Activated CD8-positive, alpha-beta memory T cell treated with anti-CD3 and anti-CD28 coated beads for 1 hour (primary cell): ENCODE measurements at places on chromosomes 4 and X.

GRCh38 chr4:186132577-186133242, 28.2 kb downstream of the FAM149A start:
- no peak for DNase-seq

GRCh38 chr4:30953799-30954198, 233.6 kb downstream of the PCDH7 start:
- DNase-seq: no peak

DNA sequence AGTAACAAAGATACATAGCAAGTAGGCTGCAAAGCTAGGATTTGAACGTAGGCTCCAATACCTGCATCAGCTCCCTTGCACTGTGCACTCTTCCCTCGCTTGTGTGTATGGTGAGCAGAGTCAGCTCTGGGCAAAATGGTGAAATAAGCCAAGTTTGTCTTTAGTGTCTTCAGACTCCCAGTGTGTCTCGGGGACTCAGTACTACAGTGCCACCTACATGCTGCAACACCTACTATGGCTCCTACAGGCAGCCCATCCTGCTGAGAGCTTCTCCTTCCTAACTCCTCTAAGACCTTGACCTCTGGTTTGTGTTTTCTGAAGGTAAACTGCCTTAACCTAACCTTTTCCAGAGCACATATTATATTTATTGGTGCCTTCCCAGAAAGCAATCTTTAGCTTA, 42.5 kb downstream of the RTL9 start:
- no peak for DNase-seq

DNA sequence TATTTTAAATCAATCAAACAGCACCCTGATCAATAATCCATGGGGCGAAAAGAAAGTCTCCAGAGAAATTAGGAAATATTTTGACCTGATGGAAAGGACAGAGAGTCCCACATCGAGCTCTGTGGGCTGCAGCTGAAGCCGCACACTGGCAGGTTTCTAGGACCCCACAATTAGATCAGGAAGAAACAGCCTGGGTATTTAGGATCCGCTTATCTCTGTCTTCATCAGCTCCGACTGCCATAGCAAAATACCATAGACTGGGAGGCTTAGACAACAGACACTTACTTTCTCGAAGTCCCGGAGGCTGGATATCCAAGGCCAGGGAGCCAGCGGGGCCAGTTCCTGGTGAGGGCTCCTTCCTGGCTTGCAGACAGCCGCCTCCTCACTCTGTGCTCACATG, 36.4 kb downstream of the CCNQ start:
- DNase-seq: no peak

- DNase-seq: no peak
Measured at GRCh38 chrX:139924069-139924695, 8.7 kb downstream of the ATP11C start.

- no peak for DNase-seq
Measured at GRCh38 chr4:108861334-108861733, 98.5 kb upstream of the ETNPPL start.

DNA sequence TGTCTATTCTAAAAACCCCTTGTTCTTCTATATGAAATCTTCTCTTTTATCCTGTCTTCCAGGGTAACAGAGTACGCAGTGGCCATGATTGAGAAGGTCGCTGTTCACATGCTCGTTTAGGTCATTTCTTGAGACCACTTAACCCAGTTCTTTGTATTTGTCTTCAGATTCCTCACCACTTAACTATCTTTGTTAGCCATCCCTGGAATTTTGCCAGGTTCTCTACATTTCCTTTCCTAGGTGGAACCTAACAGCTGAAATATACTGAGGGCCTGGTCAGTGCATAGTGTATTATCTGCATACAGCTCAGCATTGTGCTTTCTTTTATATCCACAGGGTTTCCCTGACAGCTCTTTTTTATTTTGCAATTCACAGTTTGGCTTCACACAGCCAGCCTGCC, 148.9 kb upstream of the GALNT7 start:
- no peak for DNase-seq

DNA sequence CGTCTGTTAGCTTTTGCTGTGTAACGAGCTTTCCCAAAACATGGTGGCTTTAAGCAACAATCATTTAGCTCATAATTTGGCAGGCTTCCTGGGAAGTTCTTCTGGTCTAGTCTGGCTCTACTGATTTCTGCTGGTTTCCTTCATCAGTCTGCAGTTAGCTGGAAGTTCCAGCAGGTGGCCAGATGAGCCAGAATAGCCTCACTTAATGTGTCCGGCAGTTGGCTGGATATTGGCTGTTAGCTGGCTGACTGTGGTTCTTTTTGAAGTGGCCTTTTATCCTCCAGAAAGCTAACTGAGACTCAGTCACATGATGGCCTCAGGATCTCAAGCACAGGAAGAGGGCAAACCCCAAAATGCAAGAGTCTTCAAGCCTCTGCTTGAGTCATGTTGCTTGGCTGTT, 34.9 kb downstream of the FTHL17 start:
- no peak for DNase-seq

GRCh38 chr4:3384391-3384770, 57.4 kb upstream of the HGFAC start:
- no peak for DNase-seq

DNA sequence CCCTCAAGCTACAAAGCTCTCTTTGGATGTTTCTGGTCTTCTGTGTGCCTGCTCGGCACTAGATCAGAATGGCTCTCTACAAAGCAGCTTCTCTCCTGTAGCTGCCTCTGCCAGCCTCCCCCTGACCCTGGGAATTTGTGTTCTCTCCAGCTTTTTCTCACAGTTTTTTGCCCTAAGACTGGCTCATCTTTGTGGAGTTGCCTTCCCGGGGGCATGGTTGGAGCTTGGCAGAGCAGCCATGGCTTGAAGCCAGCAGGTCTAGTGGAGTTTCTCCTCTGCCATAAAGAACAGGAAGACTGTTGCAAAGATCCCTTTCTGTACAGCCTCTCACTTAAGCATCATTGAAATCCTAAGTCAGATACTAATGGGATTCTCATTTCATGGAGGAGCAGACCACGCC, 163.3 kb upstream of the MAMLD1 start:
- DNase-seq: no peak

GRCh38 chr4:157706155-157706554, 466.7 kb downstream of the GASK1B start:
- DNase-seq: no peak

DNA sequence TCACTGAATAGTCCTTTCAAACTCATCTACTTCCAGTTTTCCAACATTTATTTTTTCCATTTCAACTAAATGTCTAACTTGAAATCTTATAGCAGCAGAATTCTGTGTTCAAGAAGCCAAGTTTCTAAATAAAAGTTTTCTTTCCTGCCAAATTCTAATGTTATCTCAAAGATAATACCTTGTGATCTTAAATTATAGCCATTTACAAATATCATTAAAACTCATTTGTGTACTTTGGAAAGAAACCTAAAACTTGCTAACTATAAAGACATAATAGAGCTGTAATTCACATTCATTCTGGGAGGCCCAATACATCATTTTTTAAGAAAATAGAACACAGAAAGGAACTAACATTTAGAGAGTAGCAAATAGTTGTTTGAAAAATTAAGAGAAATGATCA, 83.9 kb downstream of the MAD2L1 start:
- DNase-seq: no peak

GRCh38 chr4:132427125-132427524, 722.0 kb upstream of the PCDH10 start:
- no peak for DNase-seq

DNA sequence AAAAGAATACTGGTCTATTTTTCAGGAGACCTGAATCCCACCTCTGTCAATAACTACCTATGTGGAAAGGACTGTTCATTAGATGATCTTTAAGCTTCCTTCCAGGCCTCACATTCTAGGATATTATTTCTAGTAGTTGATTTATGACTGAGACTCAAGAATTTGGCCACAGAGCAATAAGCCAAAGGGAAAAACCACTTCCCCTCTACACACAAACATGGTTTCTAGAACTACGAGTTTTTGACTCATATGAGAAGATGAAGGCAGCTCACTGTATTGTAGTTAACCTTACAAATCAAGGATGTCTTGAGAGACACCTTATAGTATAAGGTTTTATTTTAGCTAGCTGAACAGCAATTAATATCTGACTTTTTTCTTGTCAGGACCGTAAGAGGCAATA, 36.9 kb upstream of the GDPD2 start:
- DNase-seq: no peak

DNA sequence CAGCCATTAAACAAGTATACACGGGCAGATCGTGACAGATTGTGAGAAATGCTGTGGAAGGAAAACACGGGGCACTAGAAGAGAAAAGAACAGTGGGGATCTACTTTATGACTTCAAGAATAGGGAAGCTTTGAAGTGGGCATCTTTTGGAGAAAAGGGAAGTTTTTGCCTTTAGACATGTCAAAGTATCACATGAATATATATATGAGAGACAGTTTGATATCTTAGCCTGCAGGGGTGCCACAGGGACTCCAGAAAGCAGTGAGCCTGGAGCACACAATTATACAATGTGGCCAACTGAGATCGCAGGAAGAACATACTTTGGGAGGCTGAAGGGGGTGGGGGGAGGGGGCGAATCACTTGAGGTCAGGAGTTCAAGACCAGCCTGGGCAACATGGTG, 35.7 kb downstream of the RELL1 start:
- no peak for DNase-seq

DNA sequence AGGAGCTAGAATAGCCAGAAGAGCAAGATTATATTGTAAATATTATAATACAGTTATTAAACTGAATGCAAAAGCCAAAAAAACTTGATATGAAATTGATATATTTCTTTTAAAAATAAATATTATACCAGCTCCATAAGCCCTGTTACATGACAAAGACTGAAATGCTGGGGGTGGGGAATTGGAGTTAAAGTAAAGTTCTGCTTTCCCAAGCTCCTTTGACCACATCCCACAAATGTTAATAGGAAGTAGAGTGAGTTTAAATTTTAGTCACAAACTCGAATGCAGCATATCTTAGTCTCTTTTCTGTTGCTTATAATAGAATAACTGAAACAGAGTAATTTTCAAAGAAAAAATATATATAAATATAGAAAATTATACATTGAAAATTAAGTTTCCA, 46.9 kb upstream of the NFKB1 start:
- DNase-seq: no peak

- DNase-seq: no peak
Measured at GRCh38 chrX:46712764-46713163, 46.2 kb downstream of the SLC9A7 start.

- DNase-seq: no peak
Measured at GRCh38 chrX:151710457-151710856, 5.4 kb upstream of the FATE1 start.

GRCh38 chr4:8912089-8912455, 40.4 kb upstream of the HMX1 start:
- no peak for DNase-seq

DNA sequence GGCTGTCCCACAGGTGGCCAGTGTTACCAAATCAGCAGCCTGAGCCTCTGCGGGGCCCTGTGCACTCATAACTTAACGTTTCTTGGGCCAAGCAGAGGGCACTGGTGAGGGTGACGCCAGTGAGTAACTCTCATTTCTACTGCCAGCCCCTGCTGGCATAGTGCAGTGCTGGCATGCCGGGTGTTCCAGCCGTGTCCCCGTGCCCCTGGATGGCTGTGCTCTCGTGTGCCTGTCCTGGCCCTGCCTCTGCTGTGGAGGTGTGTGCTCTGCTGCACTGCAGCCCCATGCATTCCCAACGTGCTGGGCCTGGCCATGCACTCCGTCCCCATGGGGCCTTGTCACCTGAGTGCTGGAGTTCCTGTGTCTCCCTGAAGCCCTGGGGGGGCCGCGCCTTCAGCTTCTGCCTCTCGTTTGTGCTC, 14.7 kb downstream of the TBC1D14 start:
- DNase-seq: no peak

DNA sequence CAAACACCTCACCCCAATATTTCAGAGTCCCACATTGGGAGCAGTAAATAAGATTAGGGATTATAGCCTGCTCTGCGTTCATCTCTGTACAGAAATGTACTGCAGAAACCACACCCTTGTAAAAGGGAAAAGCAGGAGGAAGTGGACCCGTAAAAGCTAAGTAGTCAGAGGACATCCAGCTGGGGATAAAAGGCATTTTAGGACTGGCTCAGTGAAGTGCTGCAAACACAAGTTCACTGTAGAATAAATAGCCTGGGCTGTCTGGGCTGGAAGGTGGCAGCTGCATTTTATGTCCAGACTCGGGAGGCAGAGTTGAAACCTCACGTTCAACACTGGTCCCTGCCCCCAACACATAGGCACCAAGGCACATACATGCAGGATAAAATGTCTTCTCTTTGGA, 178.7 kb upstream of the FAT1 start:
- DNase-seq: no peak

- DNase-seq: no peak
Measured at GRCh38 chrX:39327255-39327654, 526.0 kb downstream of the MID1IP1 start.

- DNase-seq: no peak
Measured at GRCh38 chrX:48782795-48783194, 3.6 kb upstream of the GATA1 start.

DNA sequence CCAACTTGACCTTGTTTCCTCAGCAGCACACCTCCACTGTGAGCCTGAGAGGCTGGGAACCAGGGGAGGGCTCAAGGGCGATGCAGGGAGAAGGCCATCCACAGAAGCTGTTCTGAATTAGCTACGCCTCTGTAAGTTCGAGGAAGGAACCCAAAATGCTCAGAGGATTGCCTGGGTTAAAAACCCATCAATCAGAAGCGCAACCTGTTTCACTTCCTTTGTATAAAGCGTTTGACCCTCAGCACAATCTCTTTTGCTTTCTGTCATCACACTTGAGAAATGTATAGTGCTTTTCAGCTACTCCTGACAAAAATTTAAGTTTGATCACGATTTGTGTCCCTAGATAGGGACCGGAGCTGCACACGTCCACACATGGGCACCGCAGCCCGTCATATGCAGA, 48.0 kb upstream of the MAP3K15 start:
- DNase-seq: no peak

DNA sequence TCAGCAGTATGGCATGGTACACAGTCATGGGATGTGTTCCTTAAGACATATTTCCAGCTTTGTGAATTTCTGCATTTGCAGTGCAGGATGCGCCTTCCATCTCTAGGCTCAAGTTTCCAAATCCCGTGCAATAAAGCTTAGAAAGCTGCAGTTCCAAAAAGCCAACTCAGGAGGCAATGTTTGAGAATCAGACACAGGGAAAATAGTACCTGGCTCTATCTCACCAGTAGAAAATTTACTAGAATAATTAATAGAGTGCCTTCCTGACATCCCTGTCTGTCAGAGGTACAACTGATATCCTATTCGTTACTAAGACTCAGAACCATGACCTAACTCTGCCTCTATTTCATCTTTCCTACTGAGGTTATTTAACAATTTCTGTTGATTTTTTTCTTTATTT, 1333.0 kb downstream of the PCDH19 start:
- DNase-seq: no peak
